Activated CD4-positive, alpha-beta T cell treated with anti-CD3 and anti-CD28 coated beads, Interleukin-2, amount 50 U/mL, for 16 hours (primary cell): ENCODE measurements at places on chromosomes 1 and 21.

DNA sequence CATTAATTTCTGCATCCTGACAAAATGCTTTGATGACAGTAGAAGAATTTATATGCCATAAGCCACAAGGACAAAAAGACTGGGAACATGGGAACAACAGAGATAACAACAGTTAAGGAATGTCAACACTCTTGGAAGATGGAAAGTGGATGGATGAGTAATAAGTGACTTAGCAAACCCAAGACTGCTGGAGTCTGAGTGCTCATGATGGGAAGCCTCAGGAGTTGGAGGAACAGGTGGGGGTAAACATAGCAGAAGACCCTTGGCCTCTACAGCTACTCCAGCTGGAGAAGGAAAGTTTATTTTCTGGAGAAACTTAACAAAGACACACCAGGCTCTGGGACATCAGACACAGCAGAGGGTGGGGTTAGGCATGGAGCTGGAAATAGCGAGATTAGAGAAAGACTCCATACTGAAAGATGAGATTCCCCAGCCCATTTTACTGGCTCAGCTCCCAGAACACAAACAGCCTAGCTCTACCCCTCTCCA lies 13.6 kb downstream of the G0S2 start:
- no peak for DNase-seq

DNA sequence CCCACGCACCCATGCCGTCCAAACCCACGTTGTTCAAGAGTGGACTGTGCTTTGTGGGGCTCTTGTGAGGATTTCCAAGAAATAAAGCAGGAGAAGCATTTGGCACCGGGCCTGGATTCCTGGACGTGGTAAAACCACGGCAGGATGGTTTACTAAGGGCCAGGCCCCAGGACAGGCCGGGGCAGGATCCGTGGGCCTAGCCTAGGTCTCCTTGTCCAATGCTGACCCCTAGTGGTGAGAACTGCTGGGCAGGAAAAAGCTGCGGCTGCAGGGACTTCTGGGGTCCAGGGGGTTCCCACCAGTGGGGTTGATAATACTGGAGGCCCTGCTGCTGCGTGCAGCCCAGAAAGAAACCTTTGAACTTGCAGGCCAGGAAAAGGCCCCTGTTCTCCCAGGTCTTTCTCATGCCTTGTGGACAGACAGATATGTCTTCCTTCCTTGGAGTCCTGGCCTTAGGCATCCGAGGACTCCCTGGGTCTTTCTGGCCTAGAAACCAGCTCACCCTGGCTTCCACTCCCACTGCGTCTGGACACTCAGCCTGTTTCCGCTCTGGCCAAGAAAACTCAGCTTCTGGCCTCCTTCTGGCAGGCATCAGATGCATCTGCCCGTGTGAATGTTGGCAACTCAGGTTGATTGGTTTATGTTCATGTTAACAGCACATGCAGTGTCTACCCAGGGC lies 106.9 kb upstream of the TMEM51 start:
- DNase-seq, result peak; percentile 58

GRCh38 chr1:204219971-204220616 lies 6.3 kb upstream of the GOLT1A start:
- DNase-seq, result no peak

GRCh38 chr1:47710329-47711071 lies 272.7 kb downstream of the FOXD2 start:
- DNase-seq, result peak; percentile 63

GRCh38 chr1:119279456-119280381 lies 88.9 kb upstream of the HAO2 start:
- DNase-seq, result no peak

GRCh38 chr1:163796394-163796821 lies 474.7 kb downstream of the NUF2 start:
- DNase-seq, result no peak

DNA sequence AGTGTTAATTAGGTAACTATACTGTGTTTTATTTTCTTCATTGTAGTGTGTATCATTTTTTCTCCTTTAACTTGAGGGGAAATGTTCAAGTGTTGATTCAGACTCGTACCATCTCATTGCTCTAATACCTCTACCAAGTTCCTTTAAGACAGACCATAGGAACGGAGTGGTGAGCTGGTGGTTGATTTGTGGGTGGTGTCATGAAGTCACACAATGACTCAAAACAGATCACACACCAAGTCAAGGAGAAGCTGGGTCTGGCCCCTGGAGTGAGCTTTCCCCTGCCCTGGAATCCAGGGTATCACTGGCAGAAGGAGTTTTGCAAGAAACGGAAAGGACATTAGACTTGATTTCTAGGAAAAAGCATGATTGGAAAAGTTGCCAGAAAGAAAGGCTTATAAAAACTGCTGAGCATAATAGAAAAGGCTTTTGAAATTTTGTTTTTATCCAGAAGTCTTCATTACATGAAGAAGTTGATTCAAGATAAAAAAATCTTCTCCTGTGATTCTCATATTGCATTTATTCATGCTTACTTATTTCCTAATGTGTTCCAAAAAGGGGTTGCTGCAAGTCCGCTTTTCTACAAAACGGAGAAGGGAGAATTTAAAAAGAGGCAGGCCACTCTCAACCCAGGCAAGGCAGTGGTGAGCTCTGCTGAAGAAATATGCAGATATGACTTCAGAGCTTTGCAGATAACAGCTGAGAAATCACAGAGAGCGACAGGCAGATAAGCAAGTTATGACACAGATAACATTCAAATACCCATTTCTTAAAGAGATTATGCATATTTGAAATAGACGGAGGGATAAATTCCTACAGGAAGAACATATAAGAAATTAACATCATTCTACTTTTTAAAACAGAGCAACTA lies 79.7 kb downstream of the TBX19 start:
- DNase-seq, result peak; percentile 77

DNA sequence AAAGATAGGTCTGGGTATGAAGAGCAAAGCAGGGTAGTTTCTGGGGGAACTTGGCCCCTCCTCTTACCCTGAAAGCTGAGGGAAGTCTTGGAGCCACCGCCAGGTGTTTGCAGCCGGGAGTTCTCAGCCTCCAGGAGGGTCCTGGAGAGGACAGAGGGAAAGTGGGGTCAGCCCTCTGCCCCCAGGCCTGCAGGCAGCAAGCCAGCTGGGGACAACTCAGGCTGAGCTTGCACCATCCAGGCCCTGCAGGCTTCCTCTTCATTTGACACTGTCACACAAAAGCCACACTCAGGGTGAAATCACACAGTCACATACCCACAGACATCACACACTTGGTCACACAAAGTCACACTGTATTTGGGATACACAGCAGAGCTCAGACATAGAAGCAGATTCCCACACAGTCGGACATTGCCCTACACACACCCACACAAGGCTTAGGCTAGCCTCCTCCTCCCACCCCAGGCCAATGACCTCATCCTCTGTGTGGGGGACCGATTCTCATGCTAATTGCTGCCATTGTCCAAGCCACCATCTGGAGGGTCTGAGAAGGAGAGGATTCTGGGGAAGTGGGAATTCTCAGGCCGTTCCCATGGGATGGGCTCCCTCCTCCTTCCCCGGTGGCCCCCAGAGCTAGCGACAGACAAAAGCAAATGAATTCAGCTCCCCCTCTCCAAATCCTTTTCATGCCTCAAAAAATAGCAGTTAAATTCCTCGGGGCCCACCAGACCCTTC lies 3.7 kb downstream of the NES start:
- DNase-seq, result no peak

DNA sequence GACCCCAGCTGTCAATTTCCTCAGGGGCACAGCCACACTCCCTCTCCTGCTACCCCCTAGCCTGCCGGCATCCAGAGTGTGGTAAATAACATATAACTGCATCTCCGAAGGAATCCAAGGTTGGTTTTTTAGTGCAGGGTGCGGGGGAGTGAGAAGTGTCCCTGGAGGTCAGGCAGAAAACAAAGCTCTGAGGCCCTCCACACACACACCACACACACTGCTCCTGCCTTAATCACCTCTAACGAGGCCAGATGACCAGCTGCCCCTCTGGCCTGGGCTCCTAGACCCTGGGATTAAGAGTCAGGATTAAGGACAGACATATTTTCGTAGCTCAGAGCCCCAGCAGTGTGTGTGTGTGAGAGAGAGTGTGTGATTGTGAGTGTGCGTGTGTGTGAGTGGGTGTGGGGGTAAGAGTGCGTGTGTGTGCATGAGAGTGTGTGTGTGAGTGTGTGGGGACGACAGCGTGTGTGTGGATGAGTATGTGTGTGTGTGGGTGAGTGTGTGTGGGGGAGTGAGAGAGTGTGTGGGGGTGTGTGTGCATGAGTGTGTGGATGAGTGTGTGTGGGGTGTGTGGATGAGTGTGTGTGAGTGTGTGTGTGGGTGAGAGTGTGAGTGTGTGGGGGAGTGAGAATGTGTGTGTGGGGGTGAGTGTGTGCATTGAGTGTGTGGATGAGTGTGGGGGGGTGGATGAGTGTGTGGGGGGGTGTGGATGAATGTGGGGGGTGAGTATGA lies 14.6 kb downstream of the SDC3 start:
- no peak for DNase-seq

DNA sequence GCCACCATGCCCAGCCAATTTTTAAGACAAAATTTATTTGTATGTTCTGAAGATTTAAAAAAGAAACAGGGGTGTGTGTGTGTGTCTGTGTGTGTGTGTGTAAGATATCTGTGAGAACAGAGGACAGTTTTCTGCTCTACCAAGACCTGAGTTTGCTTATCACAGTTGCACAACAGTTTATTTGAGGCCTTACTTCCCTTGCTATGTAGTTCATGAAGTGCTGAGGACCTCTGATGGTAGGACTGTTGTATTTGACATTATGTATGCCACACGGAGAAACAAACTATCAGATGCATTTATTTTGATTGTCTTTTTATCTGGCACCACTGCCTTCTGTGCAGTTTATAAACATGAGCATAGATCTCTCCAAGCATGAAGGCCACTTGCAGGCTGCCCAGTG lies 355.2 kb downstream of the PBX1 start:
- no peak for DNase-seq

- no peak for DNase-seq
Observed at GRCh38 chr1:67589519-67590233, 95.3 kb upstream of the GADD45A start.

DNA sequence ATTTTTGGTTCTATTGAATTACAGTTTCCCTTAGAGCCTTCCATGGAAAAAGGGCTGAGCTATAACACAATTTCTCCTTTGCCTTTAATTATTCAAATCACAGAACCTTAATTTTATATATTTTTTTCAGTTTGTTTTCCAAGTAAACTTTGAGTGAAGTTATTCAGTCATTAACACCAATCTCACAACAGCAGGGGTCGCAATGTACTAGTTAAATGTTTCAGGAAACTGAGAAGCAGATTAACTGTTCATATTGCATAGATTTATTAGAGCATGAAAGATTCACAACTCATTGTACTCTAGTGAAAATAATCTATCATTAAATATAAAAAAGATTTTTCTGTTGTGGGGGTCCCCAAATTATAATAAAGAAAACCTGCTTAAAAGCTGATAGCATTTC lies 64.1 kb downstream of the KIFAP3 start:
- peak; percentile 12 for DNase-seq
